ENCODE measurements at places on chromosomes 1 and 21. TPM values are rescaled to one million over a fixed set of nuclear protein-coding genes. Genes with fewer than 3 reads are reported as not detected.
A peak's percentile ranks its signal among the peaks of the same experiment; 100 is the strongest.

ZFP69B gene
- total RNA-seq, result 6.8 TPM

GRCh38 chr1:186680245-186681061, at the start of gene PTGS2:
TSS of gene PTGS2 (minus strand) at chr1:186680423. CDS start at chr1:186680290, 133 bp downstream.
- H3K4me1 ChIP-seq, result peaks cover 13% of the 10 kb centered on the region
- peak; percentile 84 for DNase-seq
- peaks cover 19% of the 10 kb centered on the region for H3K27me3 ChIP-seq
- peak within 1 kb of the TSS; percentile 93 for H3K4me3 ChIP-seq
- H3K27ac ChIP-seq, result peak within 1 kb of the TSS; percentile 92

DNA sequence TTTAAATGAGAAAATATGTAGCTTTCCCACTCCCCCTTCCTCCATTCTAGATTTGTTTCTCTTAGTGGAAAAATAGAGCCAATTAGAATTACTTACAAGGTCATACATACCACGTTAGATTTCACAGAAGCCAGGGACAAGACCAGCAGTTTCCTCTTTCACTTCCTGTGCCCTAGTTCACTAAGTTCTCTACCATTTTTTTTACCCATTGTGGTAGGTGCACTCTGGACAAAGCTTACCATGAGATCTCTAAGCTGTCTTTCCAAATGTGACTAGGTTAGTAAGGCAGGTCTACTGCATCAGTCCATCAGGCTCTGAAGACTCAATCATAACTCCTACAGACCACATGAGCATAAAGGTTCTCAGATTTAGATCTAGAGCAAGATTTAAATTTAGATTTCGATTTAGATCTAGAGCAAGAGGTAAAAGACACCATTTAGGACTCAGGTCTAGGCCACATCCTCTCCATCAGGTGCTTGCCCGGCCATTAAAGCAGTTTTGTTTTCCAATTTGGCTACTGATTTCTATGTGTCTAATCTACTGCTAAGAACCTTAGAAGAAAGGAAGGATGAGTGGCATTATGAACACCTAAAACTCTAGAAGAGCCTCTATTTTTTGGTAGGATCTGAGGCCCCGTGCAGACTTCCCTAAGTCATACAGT, 235.3 kb downstream of the FAF1 start:
- no peaks in the 10 kb centered on the region for H3K36me3 ChIP-seq
- H3K27ac ChIP-seq, result no peak overlapping the region
- no peak for DNase-seq
- no peak overlapping the region for H3K4me3 ChIP-seq
- H3K27me3 ChIP-seq, result no peaks in the 10 kb centered on the region
- peaks cover 11% of the 10 kb centered on the region for H3K4me1 ChIP-seq

DNA sequence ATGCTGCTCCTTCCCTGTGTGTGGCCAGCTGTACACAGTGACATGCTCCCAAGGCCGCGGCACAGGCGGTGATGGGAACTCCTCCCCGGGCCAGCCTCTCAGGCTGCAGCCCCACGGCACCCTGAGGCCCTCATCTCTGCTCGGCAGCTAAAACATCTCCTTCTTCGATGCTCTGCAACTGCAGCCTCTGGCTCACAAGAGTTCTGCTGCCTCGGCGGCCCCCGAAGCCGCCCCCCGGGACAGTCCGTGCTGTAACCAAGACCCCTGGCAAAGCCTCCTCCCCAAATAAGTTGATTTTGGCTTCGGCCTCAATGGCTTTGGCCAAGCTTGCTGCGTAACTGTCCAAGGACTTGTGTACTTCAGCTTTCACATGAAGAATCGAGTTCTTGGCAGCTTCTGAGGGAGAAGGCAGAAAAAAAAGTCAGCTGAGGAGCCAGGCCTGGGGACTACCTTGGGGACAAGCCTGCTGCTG, 51.3 kb downstream of the GPR161 start:
- H3K4me1 ChIP-seq, result peaks cover 3% of the 10 kb centered on the region
- H3K27me3 ChIP-seq, result no peaks in the 10 kb centered on the region
- no peak overlapping the region for H3K27ac ChIP-seq
- DNase-seq, result no peak

CCDC27 gene
- 0.13 TPM for total RNA-seq

SAMD11 gene
- total RNA-seq, result 2.3 TPM

DNA sequence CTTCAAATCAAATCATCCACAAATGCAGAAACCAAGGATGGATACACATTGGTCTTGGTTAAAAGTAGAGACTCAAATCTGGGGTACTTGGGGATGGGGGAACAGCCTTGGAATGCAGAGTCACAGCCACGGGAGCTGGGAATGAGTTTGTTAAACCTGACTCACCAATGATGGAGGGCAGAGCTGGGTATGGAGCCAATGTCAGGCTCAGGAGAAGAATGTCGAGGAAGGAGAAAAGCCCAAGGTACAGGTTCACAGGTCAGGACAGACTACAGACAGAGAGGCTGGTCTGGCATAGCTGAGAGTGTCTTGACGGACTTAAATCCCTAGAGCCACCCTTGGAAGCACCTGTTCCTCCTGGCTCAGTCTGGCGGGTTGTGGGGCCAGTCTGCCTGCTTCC, 237.6 kb downstream of the NTNG1 start:
- peaks cover 18% of the 10 kb centered on the region for H3K4me1 ChIP-seq
- H3K4me3 ChIP-seq, result no peak overlapping the region
- no peaks in the 10 kb centered on the region for H3K27me3 ChIP-seq
- H3K36me3 ChIP-seq, result no peaks in the 10 kb centered on the region
- DNase-seq, result no peak

VPS45 gene
- total RNA-seq, result 28.2 TPM

All from WTC11 (cell line).